ENCODE measurements at places on chromosomes 2 and 18. TPM values are rescaled to one million over a fixed set of nuclear protein-coding genes. Genes with fewer than 3 reads are reported as not detected.

DNA sequence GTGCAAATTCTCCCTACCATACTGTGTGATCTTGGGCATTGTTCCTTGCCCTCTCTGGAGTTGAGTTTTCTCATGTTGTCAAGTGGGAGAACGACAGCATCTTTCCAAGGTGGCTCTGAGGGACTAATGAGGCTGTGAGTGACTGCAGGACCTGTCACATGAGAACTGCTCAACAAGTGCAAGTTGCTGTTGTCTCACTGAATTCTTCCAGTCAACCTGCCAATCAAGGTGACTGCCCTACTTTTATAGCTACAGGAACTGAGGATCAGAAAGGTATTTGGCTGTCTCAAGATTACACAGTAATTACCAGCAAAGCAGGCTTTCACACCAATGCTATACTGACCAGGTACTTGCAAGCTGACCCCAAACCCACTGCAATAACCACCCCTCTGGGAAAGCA is 137.6 kb downstream of the MTCL1 start:
- DNase-seq = no peak

DNA sequence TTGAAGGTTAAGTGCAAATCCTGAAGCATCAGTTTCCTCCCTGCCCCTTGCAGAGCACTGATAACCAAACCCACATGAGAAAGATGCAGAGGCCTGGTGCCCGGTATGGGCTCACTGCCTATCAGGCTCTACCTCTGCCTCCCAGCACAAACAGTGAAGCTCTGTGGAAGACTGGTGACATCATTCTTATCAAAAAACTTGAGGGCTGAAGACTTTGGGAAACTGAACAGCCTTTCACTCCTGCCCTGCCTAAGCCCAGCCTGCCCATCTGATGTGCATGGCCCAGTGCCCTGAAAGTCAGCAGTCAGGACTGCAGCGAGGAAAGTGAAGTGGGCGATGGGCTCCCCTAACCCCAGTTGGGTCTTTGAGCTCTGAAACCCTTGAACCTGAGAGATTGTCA is 174.8 kb upstream of the ARL4C start:
- DNase-seq = no peak

DNA sequence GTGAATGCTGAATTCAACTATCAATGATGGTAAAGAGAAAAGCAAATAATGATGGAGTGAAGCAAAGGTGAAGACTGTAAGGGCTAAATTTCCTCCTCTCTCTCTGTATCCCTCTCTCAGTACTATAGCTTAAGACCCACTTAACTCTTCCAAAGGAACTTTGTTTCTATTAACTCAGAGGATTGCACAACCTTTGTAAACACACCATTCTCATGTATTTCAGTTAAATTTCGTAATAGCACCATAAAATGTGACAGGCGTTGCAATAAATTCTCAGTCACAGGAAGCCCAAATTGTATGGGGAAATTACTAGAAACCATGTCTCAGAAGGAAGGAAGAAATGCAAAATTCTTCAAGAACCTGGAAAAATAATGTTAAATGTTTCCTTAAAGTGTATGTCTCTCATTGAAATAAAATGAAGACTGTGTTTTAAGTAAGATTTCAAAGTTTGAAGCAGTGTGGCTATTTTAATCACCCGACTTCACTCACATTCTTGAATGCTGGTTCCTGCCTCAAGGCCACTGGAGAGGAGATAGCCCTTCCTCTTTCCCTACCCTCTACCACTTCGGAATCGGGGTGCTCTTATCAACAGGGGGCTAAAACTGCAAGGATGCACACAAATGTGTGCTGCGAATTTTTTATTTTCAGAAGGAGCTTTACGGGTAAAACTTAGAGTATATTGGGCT is 112.1 kb downstream of the FTCDNL1 start:
- no peak for DNase-seq

- DNase-seq = no peak
These were observed 328.5 kb upstream of the ZEB2 start for GRCh38 chr2:144848423-144848822.

DNA sequence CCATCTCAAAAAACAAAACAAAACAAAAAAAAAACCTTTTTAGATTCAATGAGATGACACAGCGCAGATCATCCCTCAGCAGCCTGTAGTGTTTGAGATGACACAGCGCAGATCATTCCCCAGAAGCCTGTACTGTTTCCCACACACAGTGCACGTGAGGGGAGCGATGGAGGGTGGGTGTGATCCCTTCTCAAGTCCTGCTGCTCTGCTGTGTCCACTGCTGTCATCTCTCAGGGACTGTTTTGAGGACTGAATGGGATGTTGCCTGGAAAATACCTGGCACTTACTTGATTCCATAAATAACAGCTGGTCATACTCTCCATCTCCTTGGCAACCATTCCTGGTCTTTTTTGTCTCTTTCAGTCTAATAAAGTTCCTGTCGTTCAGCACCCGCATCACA is 25.7 kb downstream of the TGOLN2 start:
- no peak for DNase-seq

DNA sequence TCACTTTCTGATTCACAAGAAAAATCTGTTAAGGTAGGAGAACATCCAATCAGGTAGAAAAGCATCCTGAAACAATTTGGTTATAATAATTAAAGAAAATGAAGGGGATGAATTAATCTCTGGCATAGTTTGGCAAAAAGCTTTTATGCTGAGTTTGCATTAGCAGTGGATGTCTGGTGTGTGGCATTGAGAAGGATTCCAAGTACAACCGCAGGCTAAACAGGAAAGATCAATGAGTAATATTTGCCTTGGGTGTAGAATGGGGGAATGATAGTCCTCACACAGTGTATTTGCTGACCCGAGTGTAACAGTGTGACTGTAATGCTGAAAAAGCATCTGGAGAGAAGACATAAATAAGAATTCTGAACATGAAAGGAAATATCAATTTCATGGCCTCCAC is 68.3 kb upstream of the SESTD1 start:
- no peak for DNase-seq

GRCh38 chr2:164700390-164700789 is 79.1 kb upstream of the GRB14 start:
- no peak for DNase-seq

GRCh38 chr2:105917226-105917625 is 172.5 kb downstream of the NCK2 start:
- DNase-seq = no peak

GRCh38 chr18:21444465-21445212 is 155.9 kb downstream of the ESCO1 start:
- no peak for DNase-seq

DNA sequence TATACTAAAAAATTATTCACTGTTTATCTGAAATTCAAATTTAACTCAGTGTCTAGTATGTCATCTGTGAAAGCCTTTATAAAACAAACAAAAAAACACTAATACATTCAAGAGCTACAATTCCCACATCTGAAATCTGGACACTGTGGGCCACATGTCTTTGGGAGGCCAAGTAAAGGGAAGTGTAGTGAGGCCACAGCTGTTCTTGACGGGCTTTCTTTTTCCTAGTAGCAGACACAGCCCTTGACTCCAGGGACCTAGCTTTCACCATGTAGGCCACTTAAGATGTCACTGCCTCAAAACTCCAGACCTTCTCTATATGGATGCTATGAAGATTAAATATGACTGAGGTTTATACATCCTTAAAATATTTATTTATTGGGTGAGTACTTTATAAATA is 91.1 kb downstream of the RBMS1 start:
- no peak for DNase-seq

DNA sequence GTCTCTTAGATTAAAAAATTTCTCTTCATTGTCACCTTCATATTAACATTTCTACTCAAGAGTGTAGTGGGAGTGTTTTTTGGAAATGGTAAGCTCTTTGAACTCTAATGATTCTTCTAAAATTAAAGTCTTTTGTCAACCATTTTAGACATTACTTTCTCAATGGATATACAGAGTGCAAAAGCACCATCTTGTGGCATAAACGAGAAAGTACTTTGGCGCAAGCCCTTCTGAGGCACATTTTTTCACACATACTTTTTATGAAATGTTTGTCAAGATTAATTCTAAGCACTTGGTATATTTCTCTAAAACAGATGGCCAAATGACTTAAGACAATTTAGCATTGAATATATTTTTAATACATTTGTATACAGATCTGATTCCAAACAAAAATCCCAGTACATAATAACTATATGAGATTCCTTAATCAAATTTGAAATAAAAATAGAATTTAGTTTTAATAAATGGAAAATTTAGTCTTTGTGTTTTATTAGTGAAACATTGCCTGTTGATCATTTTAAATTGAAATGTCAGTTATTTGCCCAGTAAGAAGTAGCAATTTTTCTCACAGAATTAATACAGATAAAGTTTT is 63.3 kb upstream of the GALNT5 start:
- no peak for DNase-seq

- DNase-seq = no peak
These were observed 90.8 kb downstream of the ARL4C start for GRCh38 chr2:234406085-234406484.

The C2orf78 gene
- not detected for polyA plus RNA-seq

The RAX gene
- not detected for polyA plus RNA-seq

The KHK gene
- 55.6 TPM for polyA plus RNA-seq

The CNRIP1 gene
- polyA plus RNA-seq = 23.3 TPM

The GPR35 gene
- 3.3 TPM for polyA plus RNA-seq

Measured in left renal cortex interstitium (tissue), 4 donors.